ENCODE measurements at places on chromosomes 7 and 10.

GRCh38 chr10:72952642-72953158 lies 1.9 kb downstream of the PLA2G12B start:
- DNase-seq = no peak

DNA sequence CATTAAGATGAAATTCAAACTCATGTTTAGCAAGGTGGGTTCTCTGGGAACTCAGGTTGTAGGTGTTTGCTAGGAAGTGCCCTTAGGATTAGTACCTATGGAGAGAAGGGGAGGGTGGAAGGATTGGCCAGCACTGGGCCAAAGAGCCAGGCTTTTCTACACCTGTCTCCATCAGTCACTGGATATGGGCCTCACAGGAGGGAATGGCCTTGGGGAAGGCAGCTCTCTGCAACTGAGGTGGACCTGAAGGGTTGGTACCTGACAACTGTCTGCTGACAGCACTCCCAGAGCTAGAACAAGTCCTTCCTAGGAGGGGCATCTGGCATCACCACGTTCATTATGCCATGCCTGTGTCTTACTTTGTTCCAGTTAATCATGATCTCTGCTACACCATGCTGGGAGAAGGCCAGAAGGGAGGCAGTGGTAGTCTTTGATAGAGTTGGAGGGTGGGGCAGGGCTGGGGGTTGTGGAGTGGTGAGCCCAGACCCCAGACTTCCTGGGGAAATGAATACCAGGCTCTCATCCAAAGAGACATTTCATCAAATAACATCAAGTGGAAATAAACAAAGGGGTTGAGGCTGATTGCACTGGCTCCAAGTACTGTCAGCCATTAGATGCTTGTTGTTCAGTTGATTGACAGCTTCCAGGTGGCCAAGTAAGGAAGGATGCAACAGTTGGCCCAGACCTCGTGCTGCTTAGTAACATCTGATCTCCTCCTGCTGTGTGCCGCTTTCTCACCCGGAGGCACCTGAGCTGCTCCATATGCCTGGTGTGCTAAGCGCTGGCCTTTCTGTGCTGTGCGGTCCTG lies 70.6 kb upstream of the PIK3CG start:
- DNase-seq = no peak

DNA sequence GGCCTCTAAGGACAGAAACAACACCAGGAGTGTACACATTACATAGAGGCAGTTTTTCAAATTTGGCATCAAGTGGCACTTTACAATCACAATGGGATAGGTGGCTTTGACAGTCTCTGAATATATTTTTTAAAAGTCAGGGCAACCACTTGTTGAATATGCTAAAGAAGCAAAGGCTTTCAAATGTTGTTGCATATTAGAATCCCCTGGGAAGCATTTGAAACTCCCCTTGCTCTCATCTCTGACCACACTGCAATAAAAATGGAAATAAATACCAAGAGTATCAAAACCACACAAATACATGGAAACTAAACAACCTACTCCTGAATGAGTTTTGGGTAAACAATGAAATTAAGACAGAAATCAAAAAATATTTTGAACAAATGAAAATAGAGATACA lies 106.5 kb upstream of the RAB11FIP2 start:
- no peak for DNase-seq

DNA sequence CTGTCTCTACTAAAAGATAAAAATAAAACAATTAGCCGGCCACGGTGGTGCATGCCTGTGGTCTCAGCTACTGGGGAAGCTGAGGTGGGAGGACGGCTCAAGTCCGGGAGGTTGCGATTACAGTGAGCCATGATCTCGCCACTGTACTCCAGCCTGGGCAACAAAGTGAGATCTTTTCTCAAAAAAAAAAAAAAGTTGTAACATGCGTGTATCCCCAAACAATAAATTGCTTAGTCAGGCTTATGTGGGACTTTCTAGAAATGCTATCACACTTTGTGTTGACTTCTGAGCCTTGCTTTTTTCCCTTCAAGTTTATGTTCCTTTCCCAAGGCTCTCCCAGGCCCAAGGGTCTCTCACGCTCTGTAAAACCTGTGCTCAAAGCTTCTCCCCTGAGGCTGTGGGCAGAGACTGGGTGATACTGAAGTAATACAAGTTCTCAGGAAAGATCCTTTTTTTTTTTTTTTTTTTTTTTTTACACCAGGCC lies 88.0 kb upstream of the TNS3 start:
- DNase-seq = no peak

- no peak for DNase-seq
Measured at GRCh38 chr7:99403764-99404163, 4.6 kb downstream of the PDAP1 start.

- no peak for DNase-seq
Measured at GRCh38 chr7:87339373-87339897, 6.0 kb upstream of the CROT start.

DNA sequence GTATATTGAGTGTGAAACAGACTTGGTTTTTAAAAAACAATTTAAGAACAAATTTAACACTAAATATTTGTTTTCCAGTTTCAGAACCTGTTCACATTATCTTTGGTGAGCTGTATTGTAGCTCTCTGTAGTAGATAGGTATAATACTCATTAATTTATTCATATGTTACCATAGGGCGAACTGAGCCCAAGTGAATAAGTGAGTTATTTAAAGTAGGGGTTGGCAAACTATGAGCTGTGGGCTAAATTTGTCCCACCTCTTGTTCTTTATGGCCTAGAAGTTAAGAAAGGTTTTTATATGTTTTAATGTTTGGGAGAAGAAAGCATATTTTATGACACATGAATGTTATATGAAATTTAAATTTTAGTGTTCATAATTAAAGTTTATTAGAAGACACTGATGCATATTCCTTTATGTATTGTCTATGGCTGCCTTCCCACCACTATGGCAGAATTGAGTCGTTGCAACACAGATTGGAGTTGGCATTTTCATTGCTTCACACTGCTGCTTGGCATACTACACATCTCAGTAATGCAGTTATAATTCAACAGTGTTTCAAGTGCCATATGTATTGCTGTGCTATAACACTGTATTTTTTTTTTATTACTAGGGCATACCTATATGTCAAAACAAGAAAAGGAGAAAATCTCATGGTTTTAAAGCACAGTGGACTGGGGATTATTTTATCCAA lies 146.5 kb downstream of the ADK start:
- peak; percentile 17 for DNase-seq

GRCh38 chr10:108615576-108616320 lies 1307.6 kb downstream of the XPNPEP1 start:
- no peak for DNase-seq

DNA sequence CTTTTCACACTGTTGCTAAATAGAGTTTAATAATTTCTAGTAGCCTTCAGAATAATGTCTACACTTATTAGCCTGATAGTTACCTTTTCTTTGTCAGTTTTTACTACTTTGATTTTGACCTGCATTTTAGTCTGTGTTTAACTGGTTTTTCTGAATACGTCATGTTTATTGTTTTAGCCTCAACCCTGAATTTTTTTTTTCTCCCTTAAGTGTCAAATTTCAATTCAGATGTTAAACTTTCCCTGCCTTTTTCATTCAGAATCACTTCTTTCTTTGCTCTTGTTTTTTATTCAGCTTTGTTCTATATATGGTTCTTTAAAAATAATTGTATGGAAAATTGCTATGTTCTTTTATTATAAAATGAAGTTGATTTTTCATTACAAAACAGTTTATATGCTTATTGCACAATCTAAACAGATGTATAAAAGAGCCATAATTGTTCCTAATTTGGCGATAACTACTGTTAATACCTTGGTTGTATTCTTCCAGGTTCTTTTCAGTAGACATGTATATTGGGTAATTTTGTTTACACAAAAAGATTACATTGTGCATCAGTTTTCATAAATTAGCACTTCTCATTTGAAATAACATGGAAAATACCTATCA lies 159.7 kb downstream of the ADK start:
- DNase-seq = no peak

DNA sequence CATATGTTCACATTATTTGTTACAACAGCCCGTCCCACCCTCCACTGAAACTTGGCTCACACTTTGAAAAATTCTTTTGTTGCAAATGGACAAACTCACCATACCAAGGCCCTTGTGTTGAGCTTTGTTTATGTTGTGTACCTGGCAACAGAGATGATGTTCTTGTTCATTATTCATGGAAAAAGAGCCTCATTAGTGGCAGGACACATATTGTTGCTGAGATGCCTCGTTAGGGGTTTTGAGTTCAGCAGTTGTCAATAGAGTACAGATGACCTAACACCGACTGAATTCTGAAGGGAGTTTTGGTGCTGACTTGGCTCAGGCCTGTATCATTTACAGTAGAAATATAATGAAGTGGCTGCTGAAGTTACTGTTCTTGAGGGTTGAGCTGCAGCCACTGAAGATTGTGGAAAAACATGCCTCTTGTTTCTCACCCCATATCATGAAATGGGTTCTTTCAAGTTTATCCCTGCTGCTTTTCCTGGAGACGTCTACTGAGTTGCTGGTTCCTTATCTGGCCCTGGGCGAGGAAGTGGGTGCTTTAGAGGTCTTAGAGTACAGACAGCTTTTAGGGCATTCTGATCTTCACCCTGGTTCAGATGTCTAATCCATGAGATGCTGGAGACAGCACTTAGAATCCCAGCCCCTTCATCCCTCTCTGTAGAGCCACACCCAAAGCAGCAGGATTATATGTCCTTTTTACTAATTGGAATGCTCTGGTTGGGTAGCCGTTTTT lies 149.7 kb downstream of the WNT2 start:
- DNase-seq = peak; percentile 45

All from GM04503 (cell line).